ENCODE measurements at places on chromosomes 13 and 19.

GRCh38 chr13:94656766-94657165 lies 55.1 kb downstream of the GPR180 start:
- DNase-seq = no peak

DNA sequence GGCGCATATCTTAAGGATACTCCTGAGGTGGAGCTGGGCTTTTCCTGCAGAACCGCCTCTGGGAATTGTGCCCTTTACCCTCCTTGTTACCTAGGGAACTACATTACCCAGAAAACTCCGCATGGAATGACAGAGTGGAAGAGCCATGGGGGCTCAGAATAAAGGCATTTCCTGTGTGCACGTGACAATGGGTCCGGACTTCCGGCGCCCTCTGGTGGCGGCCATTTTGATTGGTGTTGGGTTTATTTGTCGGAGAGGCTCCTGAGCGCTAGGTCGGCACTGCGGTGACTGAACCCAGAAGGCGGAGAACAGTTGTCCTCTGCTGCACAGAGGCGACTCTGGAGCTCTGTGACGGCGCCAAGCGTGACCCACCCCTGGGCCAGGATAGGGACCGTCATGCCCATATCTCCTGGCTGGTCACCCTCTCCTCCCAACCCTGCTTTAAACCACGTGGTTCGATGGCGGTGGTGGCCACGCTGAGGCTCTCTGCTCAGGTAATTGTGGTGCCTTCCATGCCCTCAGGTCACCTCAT lies at the start of gene ZNF587B:
ZNF587B (plus strand) TSS at position 229 of the 532 bp plus-strand sequence; CDS start at position 459, 230 bp downstream.
- peak; percentile 53 for DNase-seq

DNA sequence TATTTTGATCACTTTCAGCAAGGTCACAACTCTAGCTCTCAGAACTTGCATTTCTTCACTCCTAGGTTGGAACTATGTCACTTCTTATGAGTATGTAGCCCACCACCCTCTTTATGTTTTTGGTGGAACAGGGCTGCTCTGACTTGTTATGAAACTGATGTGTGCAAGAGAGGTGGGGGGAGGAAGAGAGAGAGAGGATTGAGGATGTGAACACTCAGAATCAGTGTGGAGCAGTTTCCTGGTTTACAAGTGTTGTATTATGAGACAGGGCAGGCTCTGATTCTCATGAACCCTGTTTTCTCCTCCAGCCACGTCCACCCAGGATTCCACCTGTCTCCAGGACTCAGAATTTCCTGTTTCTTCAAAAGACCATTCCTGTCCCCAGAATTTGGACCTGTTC lies 16.1 kb downstream of the ZNF317 start:
- no peak for DNase-seq

GRCh38 chr19:3373971-3374368 lies 7.6 kb downstream of the NFIC start:
- DNase-seq = no peak

- peak; percentile 86 for DNase-seq
Measured at GRCh38 chr19:45693106-45693788, 781 bp downstream of the QPCTL start.

- no peak for DNase-seq
Measured at GRCh38 chr19:54959840-54960239, 6.3 kb upstream of the NLRP2 start.

DNA sequence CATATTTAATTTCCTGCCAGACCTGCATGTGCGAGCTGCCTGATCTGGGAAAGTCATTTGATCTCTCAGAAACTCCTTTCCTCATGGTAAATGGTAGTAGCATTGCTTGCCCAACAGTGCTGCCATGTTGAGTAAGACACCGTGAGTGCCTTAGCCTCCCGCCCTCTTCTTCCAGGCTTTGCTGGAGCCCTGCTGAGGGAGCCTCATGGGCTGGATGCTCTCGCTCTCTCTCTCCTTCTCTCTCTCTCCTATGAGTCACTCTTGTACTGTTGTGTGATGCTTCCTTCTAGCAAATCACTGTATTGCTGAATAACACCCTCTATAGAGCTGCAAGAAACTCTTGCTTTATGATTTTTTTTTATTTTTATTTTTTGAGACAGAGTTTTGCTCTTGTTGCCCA lies 365.5 kb downstream of the UQCRFS1 start:
- no peak for DNase-seq

DNA sequence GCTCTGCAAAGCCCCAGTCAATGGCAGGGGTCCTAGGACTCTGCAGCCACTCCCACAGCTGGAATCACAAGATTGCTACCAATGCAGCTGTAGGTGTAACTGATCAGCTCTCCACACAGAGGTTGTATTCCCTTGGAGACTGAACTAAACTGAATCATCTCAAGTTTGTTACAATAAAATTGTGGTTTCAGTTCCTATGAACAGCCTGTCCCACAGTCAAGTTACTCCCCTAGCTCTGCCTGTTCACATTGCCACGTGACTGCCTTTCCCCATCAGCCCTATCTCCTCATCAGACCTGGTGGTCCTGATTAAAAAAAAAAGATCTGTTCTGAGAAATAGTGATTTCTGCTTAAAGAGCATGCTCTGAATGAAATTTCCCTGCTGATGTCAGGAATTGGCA lies 287.9 kb upstream of the NBEA start:
- no peak for DNase-seq

- DNase-seq = no peak
Measured at GRCh38 chr13:92829930-92830329, 396.7 kb upstream of the GPC6 start.

GRCh38 chr19:44803442-44804428 lies 5.2 kb upstream of the BCAM start:
- DNase-seq = no peak

DNA sequence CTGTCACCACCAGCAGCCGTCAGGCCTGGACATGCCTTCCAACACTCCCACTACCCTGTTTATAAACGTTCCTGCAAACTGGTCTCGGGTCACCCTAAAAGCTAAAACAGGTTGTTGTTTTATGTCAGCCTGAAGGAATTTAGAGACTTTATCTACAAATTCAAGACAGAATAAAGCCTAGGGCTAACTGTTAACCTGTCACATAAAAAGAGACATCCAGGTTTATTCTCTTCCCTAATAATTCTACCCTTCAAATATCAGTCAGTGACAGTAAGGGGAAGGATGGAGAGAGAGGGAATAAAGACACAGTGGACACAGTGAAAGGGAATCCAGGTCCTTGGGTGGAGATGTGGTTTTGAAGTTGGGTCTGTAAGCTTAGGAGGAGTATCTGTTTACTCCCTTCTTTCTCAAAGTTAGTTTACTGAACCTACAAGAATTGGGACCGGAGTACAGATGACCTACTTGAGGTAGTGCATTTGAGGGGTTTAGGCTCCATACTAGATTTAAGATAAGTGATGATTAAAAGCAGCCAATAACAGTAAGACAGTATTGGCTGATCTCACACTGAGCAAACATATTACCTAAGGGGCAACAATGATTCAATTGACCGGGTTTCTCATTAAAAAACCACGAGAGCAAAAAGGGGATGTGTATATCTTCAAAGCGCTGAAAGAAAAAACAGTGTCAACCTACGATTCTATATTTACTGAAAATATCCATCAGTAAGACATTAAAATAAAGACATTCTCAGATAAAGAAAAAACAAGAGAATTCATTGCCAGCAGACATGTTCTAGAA lies 142.7 kb downstream of the USP12 start:
- no peak for DNase-seq

DNA sequence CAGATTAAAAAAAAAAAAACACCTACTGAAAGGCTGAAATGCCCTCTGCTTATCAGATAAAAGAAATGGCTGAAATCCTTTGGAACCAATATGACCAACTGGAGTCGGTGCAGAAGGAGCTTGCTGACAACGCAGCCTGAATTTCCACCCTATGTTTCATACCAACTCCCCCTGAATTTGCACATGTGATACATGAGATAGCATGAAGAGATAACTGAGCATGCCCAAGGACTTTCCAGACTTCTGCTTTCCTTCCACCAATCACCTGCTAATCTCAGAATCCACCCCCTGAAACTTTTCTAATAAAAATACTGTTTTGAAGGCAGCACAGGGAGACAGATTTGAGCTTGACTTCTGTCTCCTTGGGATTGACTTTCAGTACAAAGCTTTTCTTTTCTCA lies 32.2 kb upstream of the WDFY2 start:
- DNase-seq = no peak

DNA sequence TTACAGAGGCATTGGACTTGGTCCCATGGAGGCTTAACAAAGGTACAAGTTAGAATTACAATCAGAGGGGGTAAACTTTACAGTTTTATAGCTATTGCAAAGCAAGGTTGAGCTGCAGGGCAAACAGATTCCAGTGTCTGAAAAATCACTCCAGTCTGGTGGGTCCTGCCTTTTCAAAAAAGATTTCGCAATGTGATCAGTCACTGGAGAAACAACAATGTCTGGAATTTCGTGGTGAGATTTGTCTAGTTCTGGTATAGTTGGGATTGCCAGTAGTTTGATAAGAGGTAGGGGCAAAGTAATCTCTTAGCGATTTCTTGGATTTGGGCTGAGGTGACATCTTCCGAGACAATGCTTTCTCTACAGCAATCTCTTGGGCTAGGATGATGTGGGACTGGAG lies 1198.2 kb upstream of the PCDH9 start:
- no peak for DNase-seq

GRCh38 chr19:30074096-30074495 lies 132.1 kb downstream of the URI1 start:
- DNase-seq = no peak

GRCh38 chr19:45294291-45295029 lies 28.2 kb downstream of the CKM start:
- DNase-seq = no peak

- DNase-seq = no peak
Measured at GRCh38 chr19:46981286-46981945, 38.2 kb upstream of the NPAS1 start.

DNA sequence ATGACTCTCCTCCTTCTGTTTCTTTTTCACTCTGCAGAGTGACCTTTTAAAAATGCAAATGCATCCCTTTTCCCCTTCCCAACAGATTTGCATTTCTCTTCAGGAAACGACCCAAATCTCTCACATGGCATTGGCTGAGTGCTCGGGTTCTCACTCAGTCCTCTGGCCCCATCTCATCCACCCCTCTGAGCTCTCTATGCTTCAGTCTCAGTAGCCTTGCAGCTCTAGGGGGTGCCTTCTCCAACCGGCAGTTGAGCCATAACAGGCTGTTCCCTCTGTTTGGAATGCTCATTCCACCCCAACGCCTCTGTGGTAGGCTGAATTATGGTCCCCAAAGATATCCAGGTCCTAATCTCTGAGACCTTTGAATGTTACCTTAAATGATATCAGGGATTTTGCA lies 78.2 kb downstream of the AKAP11 start:
- DNase-seq = no peak

GRCh38 chr13:98174307-98174706 lies 2.8 kb downstream of the RNF113B start:
- no peak for DNase-seq

GRCh38 chr13:101979825-101980224 lies 422.0 kb downstream of the FGF14 start:
- no peak for DNase-seq

DNA sequence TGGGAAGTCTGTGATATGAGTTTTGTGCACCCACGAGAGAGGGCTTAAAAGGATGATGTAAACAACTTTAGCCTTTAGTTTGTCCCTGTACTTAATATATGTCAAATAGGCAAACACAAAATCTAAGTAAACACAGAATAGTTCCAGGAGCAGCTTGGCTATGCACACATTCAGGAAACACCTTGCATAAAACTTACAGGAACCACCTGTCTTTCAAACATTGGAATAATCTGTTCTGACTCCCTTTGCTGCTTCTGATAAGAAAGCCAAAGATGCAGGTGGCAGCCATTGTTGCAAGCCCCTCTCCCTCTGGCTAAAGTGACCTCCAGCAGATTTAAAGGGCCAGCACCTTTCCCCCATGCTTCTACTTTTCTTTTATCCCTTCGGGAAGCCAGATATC lies 4.7 kb downstream of the EEF1AKMT1 start:
- DNase-seq = no peak

- no peak for DNase-seq
Measured at GRCh38 chr13:83765796-83766195, 116.5 kb downstream of the SLITRK1 start.

GRCh38 chr13:24454056-24454455 lies 58.5 kb downstream of the PARP4 start:
- no peak for DNase-seq

GRCh38 chr19:277581-278165 lies 13.5 kb downstream of the PLPP2 start:
- DNase-seq = no peak

DNA sequence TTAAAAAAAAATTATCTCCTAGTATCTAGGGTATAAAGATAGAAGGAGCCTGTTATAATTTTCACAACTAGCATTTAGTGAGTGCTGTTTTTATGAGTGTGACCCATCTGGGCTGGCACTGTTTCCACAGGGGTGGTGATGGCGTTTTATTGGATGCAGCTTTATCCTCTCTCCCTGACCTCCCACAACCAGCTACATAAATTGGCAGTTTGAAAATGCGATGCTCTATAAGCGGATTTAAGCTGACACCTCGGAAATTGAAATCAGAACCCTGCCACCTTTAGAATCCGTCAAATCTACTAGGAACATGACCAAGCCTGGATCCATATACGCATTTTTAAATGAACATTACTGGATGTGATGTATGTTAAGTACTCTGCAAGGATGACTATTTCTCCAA lies 44.9 kb downstream of the MYO16 start:
- no peak for DNase-seq

DNA sequence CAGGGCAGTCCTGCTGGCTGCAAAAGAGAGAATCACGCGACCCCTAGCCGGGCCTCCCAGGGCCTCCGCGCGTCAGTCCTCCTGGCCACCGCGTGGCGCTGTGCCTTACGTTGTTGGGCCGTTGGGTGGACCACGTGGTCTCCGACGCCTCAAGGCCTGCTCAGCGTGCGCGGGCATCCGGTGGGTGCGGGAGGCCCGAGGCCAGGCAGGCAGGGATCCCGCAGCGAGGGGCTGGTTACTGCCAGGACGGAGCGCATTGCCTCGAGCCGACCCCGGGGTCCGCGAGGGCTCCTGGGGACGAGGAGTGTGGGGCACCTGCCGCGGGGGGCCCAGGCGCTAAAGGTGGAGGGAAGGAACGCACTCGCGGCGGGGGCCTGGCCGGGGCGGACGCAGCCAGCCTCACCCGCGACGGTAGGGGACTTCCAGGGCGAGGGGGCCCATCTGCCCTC lies at the start of gene TDRD12:
TDRD12 (plus strand) TSS at position 157 of the 449 bp plus-strand sequence. CDS start 306 bp downstream, outside the sequence.
- no peak for DNase-seq

GRCh38 chr13:52906122-52906903 lies 57.9 kb upstream of the PCDH8 start:
- DNase-seq = no peak

- DNase-seq = no peak
Measured at GRCh38 chr19:42412227-42412626, 15.0 kb downstream of the LIPE start.

GRCh38 chr13:79311386-79311785 lies 94.7 kb downstream of the RBM26 start:
- no peak for DNase-seq

All from activated T-cell treated with anti-CD3 and anti-CD28 coated beads, Interleukin-2, amount 50 U/mL, for 24 hours (primary cell).